ENCODE measurements at places on chromosomes 3 and 15.

DNA sequence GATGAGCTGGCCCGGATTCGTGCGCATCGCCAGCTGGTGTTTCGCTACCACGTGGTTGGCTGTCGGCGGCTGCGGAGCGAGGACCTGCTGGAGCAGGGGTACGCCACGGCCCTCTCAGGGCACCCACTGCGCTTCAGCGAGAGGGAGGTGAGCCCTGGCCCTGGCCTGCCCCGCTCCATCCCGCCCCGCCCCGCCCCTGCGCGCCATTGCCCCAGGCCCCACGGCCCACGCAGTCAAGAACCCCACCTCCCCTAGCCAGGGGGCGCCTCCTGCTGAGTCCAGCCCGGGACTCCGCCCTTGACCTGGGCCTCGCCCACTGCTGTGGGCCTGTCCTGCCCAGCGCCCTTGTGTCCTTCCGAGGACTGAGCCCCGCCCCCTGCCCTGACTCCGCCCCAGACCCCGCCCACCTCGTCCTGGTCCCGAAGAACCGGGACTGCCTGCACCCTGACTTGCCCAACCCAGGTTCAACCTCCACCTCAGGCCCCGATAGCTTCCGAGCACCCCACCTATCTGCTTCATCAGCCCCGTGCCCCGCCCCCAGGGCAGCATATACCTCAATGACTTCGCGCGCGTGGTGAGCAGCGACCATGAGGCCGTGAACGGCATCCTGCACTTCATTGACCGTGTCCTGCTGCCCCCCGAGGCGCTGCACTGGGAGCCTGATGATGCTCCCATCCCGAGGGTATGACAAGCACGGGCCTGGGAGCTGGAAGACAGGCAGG is 14.8 kb downstream of the NT5DC2 start:
- no peak for DNase-seq

DNA sequence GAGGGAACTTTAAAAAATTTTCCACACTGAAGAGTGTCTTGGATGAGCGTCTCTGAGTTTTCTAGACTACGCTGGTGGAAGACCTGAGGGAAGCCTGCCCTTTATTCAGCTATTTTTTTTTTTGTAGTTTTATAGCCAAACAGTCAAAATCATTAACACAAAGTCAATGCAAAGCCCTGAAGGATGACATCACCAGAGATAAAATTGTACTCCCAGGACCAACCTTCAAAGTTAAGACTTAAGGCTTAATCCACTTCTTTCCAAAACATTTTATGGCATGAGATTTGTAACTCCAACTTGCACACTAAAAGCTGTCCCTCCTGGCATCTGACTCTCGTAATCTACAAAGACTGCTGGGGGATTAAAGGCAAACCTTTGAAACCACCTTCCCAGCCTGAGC is 263.4 kb upstream of the LYSMD4 start:
- DNase-seq: no peak

DNA sequence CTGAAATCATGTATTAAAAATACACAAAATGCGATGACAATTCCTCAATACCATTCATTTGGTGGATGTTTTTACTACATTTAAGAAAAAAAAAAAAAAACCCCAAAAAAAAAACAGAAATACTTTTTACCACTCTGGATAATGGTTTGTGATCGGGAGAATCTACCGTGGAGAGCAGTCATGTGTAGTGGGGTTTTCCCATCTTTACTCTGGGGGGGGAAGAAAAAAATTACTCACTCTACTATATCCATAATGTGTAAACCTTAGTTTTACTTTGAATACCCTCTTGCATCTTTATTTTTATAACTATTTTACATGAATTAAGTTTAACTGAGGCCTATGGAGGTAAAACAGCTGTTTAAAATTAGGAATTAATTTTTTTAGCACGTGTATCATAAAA is 83.3 kb downstream of the ANKRD28 start:
- DNase-seq: no peak

GRCh38 chr3:130926504-130926903 is 32.6 kb downstream of the ATP2C1 start:
- DNase-seq: no peak

GRCh38 chr3:164040991-164041390 is 1037.3 kb downstream of the SI start:
- no peak for DNase-seq

DNA sequence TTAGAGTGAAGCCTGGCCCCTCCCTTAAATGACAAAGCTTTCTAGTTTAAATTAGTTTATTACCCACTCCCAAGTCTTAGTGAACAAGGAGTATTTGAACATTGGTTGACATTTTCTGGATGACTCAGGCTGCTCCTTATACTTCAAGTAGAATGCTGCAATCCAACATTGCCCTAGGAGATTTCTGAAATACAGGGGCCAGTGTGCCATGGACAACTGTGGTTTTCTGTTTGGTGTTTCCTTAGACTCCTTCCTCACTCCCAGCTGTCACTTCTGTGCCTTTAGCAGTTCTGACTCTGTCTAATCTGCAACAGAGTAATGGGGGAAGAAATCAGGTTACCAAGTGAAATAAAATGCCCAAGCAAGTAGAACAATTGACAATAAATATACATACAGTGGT is 116.1 kb upstream of the P2RY1 start:
- no peak for DNase-seq

DNA sequence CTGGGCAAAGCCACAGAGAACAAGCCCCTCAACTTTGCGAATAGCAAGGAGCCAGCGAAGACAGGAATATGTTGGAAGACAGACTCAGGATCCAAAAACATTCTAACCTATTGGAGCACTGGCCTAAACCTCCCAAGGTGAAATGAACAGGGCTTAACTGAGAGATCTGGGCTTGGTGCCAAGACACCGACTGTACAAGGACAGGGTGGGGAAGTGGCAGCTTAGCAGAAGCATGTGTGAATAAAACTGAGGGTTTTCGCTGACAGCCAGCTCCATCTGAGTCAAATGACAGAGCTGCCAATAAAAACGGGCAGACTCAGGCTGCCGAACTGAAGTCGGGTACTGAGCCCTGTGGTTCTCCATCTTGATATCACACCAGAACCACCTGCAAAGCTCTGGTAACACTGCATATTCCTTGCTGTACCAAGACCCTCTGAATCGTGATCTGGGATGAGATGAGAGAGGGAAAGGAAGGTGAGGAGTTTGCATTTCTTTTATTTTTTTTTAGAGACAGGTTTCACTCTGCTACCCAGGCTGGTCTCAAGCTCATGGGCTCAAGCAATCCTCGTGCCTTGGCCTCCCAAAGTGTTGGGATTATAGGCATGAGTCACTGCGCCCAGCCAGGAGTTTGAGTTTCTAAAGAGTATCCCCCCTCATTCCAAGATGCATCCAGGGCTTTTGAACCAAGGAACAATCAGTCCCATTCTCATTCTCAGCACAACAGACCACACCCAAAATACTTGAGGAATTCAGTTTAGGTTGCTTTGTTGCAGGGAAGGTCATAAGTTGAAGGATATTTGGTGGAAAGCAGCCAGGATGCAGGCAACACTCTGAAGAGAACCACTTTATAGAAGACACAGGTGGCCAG is 6.0 kb upstream of the PLCB2 start:
- DNase-seq: peak; percentile 71

- no peak for DNase-seq
Measured at GRCh38 chr3:112303764-112304325, 9.8 kb upstream of the SLC9C1 start.

GRCh38 chr3:56494679-56495322 is 26.5 kb upstream of the ERC2 start:
- peak; percentile 57 for DNase-seq

DNA sequence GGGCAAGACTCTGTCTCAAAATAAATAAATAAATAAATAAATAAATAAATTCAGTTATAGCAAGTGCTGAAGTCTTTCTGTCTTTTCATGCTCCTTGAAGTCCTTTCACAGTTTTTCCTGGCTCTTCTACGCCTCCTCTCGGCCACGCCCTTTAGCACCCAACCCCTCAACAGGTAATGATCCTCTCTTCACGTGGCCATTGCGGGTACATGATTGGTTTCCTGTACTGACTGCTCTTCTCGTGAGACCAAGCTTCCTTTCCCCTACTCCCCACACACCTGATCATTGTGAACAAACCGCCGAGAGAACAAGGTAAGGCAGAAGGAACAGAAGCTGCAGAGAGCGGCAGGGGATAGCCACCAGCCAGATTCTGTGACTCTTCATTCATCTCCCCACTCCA is 2.3 kb upstream of the ZNF774 start:
- DNase-seq: no peak

DNA sequence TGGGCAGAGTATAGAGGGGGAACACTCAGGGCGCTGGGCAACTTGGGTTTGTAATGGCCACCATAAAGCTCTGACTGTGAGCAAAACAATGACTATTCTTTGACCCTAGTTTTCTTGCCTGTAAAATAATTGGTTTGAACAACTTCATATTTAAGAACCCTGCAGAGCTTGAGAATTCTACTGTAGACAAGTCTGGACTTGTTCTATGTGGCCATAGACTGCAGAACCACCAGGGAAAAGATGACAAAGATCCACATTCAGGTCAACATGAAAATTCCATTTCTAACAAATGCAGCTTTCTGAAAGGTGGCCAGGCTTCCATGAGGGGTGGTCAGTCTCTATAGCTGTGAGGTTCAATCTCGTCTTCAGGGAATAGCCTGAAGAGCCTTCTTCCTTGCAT is 239.4 kb upstream of the LRRN1 start:
- no peak for DNase-seq

- no peak for DNase-seq
Measured at GRCh38 chr3:194989241-194989640, 281.7 kb downstream of the XXYLT1 start.

DNA sequence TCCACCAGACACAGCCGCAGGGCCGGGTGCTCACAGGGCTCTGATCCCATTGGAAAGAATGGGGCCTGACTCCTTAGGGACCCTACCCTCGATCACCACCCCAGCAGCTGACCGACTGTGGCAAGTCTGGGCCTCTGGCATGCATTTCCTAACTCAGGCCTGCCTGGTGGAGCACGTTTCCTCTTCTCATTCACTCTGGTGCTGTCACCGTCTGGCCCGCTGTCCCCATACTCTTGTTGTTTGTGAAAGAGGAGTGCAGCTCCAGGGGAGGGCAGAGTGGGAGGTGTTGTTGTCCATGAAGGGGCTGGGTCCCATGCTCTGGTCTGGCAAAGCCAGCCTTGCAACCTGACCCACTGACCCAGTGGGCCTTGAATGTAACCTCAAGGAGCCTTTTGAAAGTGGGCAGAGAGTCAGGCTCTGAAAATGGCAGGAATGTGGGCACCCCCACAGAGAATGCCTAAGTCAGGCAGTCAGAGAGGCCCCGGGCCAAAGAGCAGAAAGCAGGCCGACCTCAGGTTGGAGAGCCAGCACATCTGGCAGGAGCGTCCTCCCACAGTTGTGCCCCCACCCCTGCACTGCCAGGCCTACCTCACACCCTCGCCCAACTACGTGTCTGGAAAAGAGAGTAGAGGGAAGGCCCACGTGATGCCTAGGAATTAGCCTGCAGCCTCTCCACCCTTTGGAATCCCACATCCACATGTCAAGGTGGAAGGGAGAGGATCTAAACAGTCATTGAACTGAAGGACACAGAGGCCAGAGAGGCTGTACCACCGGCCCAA is 10.9 kb downstream of the SEMA7A start:
- DNase-seq: no peak

DNA sequence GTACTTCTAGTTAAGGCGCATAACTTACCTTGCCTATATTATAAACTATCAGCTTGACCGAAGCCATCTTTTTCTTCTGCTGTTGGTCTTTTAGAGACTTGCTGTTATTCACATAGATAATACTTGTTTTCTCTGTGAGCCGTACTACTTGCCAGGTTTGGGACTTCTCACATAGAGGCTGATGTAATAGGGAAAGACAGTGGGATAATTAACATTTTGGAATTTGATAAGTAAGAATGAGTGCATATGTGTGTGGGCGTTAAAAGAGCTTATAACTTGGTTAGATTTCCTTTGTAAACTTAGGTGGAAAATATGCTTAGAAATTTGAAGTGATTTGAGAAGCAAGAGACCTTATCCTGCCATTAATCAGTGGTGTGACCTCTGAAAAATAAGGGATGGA is 47.8 kb downstream of the FNDC3B start:
- no peak for DNase-seq

DNA sequence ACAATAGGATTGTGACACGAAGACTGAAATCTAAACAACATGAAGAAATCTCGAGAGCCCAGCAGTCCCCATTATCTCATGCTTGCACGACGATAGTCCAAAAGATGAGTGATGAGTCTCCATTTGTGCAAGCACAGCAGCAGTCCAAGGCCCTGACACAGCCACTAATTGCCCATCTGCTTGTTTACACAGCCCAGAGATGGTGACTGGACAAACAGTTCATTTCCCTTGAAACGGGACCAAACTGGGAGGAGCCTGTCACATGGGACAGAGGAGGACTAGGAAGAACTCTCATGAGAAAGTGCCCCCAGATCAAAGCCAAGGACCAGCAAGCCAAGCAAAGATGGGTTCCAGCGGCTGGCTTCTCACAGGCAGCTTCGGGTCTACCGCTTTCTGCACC is 121.0 kb downstream of the GREM1 start:
- no peak for DNase-seq

GRCh38 chr3:12522721-12523120 is 22.6 kb downstream of the MKRN2OS start:
- no peak for DNase-seq

GRCh38 chr15:67035886-67036285 is 29.5 kb upstream of the SMAD3 start:
- no peak for DNase-seq

- no peak for DNase-seq
Measured at GRCh38 chr3:49791571-49791970, 5.2 kb upstream of the IP6K1 start.

GRCh38 chr3:52422669-52423068 is 22.2 kb downstream of the SEMA3G start:
- DNase-seq: no peak

- no peak for DNase-seq
Measured at GRCh38 chr15:34357653-34358052, 9.3 kb downstream of the LPCAT4 start.

DNA sequence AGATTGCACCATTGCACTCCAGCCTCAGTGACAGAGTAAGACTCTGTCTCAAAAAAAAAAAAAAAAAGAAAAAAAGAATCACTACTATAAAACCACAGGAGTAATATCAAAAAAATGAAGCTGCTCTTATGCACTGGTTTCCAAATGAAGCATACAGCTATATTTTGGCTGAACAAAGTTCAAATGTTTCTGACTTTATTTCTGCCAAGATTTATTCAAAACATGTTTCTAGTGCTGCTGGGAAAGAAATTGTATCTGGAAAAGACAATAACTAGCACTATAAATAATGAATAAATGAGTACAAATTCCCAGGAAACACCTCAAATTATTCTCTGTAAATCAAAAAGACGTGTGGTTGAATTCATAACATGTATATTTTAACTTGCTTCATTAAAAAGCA is 102.5 kb upstream of the MME start:
- no peak for DNase-seq

DNA sequence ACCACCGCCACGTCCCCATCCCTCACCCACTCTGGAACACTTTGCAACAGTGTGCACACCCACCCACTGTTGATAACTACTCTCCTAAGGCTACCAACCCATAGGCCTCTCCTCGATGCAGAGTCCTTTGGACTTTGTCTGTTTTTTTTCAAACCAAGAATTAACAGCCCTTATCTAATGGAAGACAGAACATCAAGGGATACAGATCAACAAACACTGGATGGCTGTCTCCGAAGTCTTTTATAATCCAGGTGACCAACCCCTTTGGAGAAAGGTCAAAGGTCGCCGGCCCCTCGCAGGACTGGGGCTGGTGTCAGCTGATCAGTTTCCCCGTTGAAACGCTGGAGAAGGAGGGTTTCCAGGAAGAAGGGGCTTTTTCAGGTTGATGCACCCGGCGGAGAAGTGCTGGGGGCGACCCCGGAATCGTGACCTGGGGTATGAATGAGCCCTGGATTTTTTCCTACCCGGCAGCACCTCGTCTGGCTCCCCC is 532 bp downstream of the B4GALT4 start:
- DNase-seq: peak; percentile 56

Data from NCI-H1105 (cell line).